ENCODE measurements at places on chromosomes 12 and 14. TPM values are rescaled to one million over a fixed set of nuclear protein-coding genes. Genes with fewer than 3 reads are reported as not detected.

CIROP gene
- not detected for polyA plus RNA-seq

LRRC10 gene
- not detected for polyA plus RNA-seq

TRIM9 gene
- polyA plus RNA-seq = 0.43 TPM

MYL2 gene
- polyA plus RNA-seq = not detected

GAS2L3 gene
- not detected for polyA plus RNA-seq

DNA sequence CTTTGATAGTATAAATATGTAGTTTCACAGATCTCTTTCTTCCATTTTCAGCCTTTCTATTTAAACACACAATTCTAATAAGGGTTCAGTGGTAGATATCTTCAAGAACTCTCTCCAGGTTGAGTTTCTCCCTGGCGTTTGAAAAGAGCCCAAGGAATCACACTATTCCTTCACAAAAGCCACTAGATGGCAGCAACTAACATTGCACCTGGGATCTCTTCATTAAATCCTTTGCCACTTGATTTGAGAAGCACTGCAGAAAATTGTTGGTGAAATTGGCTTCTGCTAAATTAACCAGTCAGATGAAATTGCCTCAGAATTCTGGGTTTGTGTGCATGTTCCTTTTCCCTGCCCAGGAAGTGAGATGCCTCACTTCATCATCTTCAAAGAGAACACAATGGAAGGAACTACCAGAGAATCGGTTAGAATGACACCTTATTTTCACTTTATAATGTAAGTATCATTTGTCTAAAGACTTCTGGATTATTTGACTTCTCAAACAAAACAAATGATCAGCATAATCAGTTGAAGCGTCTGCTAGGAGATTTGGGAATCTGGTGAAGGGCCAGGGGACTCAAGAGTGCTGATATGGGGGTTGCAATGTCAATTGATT lies 6.8 kb downstream of the CCDC198 start:
- no peak overlapping the region for H3K4me3 ChIP-seq
- H3K27ac ChIP-seq = no peak overlapping the region
- no peaks in the 10 kb centered on the region for H3K4me1 ChIP-seq
- H3K36me3 ChIP-seq = no peaks in the 10 kb centered on the region

- no peak overlapping the region for H3K4me3 ChIP-seq
- H3K27ac ChIP-seq = no peak overlapping the region
- H3K36me3 ChIP-seq = no peaks in the 10 kb centered on the region
- H3K27me3 ChIP-seq = peaks cover 1% of the 10 kb centered on the region
- DNase-seq = no peak
These were observed 29.4 kb upstream of the SNRPF start for GRCh38 chr12:95829395-95829794.

DNA sequence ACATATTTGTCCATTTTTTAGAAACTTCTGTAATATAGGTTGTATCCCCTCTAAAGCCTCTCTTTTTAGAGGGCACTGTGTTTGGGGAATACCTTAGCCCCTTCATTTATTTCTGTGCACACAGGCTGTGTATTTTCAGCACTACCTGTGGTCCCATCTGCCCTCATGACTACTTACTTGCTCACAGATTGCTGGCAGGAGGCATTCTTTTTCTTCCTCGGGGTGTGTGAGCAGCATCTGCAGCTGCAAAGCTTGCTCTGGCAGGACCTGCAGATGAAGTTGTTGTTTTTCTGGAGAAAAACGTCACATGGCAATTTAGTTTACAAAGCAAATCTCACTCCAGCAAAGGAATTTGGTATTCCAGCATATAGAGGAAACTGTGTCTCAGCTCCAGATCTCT lies 24.3 kb downstream of the ANG start:
- peaks cover 2% of the 10 kb centered on the region for H3K27me3 ChIP-seq
- no peak for DNase-seq
- H3K4me1 ChIP-seq = peaks cover 7% of the 10 kb centered on the region
- no peak overlapping the region for H3K27ac ChIP-seq
- no peak overlapping the region for H3K4me3 ChIP-seq

DNA sequence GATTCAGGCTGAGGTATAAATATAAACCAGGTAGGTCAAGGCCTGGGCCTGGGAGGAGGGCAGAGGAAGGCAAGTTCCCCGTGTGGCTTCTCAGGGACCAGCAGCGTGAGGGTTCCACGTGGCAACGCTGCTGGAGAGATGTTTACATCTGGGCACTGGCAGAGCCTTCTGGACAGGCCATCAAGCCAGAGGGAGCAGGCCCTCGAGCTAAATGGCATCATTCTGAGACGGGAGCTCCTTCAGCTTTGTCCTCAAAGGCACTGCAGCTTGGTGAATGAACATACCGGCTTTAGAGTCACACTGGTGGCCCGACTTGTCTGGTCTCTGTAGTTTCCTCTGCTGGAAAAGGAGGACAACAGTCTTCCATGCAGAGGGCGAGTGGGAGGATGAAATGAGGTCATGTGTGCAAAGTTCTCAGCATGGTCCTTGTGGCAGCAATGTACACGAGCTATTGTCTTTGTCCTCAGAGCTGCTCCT lies 231.3 kb downstream of the ZFP36L1 start:
- H3K36me3 ChIP-seq = no peaks in the 10 kb centered on the region
- H3K27me3 ChIP-seq = no peaks in the 10 kb centered on the region
- H3K27ac ChIP-seq = no peak overlapping the region
- DNase-seq = no peak
- peaks cover 59% of the 10 kb centered on the region for H3K4me1 ChIP-seq
- H3K4me3 ChIP-seq = no peak overlapping the region

- no peak overlapping the region for H3K27ac ChIP-seq
- DNase-seq = no peak
- no peaks in the 10 kb centered on the region for H3K36me3 ChIP-seq
- H3K4me3 ChIP-seq = no peak overlapping the region
These were observed 120.8 kb downstream of the GLT1D1 start for GRCh38 chr12:128973883-128974681.

DNA sequence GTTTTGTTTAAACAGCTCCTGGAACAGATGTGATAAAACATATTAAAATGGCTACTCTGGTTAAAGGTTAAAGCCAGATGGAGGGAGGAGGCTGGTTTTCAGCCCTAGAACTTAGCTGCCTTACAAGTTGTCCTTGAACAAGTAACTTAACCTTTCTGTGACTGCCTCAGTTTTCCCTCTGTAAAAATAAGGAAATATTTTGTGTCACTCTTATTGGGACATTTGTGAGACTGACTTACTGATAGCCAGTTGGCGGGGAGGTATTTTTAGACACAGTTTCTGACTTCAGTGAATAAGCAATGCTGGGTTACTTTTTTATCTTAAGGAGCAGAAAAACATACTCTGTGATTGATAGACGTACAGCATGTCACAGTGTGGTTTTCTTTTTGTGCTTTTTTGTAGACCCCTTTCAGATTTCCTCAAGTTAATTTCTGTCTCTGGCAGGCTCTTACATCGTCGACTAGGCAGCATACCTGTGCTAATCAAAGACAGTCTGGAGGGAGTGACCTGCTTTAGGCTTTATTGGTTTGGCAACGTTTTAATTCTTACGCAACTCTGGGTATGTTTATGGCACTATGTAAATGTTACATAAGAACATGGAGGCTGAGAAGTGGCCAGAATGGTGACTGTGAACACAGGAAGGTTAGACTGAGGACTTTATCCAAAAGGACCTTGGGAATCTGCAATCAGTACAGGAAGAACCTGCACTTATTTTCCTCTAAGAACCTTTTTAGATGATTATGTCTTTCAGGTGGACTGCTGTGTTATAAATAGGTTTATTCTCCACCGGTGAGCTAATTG lies 3.3 kb downstream of the ACVR1B start:
- H3K27ac ChIP-seq = peak overlapping the region; percentile 75
- no peak for DNase-seq
- no peaks in the 10 kb centered on the region for H3K36me3 ChIP-seq
- peaks cover 60% of the 10 kb centered on the region for H3K4me1 ChIP-seq

DNA sequence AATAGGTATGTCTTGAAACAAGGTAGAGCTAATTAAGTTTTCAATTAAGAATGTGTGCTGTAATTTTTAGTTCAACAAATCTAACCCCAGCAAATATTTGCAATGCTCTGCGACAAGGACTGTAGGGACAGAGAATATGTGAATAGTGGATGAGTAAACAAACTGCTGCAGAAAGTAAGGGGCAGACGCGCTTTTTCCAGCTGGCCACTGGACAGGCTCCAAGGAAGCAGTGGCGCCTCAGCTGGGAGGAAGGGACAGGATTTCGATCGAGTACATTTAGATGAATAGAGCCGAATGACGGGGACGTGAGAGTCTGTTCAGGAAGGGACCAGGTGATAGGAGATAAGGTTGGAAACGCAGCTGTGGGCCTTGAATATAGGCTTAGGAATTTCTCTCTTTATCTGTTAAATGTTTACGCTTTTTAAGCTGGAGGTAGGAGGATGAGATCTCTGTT lies 69.3 kb downstream of the ELK3 start:
- DNase-seq = no peak
- no peak overlapping the region for H3K4me3 ChIP-seq
- peaks cover 6% of the 10 kb centered on the region for H3K4me1 ChIP-seq
- peaks cover 78% of the 10 kb centered on the region for H3K36me3 ChIP-seq

DNA sequence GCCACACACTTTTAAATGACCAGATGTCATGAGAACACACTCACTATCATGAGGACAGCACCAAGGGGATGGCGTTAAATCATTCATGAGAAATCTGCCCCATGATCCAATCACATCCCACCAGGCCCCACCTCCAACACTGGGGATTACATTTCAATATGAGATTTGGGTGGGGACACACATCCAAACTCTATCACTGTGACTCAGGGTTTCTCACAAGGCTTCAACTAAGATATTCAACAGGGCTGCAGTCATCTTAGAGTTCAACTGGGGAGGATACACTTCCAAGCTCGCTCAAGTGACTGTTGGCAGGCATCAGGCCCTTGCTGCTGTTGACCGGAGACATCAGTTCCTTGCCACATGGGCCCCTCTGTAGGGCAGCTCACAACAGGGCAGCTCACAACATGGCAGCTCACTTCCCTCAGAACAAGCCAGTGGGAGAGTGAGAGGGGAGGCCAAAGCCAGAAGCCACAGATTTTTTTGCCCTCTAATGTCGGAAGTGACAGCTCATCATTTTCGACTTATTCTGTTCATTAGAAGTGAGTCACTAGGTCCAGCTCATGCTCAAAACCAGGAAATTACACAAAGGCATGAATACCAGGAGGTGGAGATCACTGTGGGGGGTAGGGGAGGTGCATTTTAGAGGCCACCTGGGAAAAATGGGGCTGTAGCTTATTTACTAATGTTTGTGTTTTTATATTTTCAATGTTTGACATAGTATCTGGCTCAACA lies 50.8 kb upstream of the PTHLH start:
- H3K27me3 ChIP-seq = peaks cover 23% of the 10 kb centered on the region
- no peak for DNase-seq
- no peaks in the 10 kb centered on the region for H3K4me1 ChIP-seq
- H3K36me3 ChIP-seq = no peaks in the 10 kb centered on the region
- no peak overlapping the region for H3K27ac ChIP-seq

DNA sequence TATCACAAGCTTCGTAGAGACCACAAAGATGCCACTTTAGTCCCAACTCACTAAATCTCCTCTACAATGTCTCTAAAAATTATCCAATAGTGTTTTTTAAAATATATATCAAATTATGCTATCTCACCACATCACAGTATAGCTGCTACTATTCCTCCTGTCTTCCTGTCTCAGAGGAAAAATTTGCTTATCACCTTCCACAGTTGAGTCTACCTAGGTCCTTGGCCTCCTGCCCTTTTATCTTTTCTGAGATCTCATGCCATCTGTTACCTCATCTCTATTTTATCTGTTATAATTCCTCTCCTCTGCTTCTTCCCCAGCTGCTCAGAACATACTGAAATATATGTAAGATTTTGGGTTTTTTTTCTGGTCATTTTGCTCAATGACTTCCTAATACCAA lies 568.2 kb downstream of the DIO2 start:
- no peaks in the 10 kb centered on the region for H3K4me1 ChIP-seq
- H3K27ac ChIP-seq = no peak overlapping the region
- DNase-seq = no peak
- no peaks in the 10 kb centered on the region for H3K27me3 ChIP-seq

DNA sequence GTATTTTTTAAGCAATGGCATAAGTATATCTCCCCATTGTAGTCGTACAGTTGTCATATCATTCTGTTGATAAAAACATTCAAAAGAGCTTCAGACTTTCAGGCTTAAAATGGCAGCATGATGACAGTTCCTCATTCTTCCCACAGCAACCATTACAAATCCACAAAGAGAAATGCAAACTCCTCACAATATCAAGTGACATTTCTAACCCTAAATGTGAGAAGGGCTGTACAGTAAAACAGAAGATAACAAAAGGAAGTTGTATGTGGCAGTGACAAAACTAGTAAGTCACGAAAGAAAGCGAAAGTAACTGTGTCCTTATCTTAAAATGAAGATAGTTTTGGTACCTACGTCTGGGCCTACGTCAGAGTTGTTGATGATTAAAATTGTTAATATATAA lies 46.7 kb downstream of the GXYLT1 start:
- peaks cover 13% of the 10 kb centered on the region for H3K4me1 ChIP-seq
- no peaks in the 10 kb centered on the region for H3K27me3 ChIP-seq
- peaks cover 13% of the 10 kb centered on the region for H3K36me3 ChIP-seq

GRCh38 chr12:58961906-58962305 lies 41.6 kb upstream of the LRIG3 start:
- no peak overlapping the region for H3K4me3 ChIP-seq
- DNase-seq = no peak
- H3K4me1 ChIP-seq = no peaks in the 10 kb centered on the region

DNA sequence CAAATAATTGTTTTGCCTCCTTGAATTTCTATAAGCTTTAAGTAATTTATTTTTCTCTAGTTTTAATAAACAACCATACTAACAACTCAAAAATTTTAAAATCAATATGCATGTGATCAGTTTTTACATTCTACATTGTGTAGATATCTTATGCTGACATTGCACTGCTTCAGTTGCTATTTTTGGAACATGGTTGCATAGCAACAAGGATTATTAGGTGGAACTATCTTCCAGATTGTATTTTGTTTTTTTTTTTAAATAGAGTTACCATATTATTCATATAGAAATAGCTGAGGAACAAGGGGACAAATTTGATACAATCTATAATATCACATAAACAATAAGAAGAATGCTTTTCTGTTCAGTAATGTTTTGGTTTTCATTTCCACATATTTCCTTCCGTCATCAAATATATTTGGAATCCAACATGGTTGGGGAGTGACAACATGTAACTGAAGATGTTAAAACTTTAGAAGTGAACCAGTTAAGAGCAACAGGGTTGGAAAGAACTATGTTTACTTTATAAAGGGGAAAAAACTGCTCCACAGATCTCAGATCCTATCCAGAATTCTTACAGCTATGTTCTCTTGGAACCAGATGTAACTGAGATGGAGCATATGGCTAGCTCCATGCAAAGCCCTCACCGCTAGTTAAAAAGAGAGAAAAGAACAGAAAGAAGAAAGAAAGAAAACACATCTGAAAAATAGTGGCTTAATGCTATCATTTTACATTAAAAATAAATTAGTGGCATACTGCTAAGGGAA lies 235.5 kb downstream of the NELL2 start:
- H3K36me3 ChIP-seq = peaks cover 20% of the 10 kb centered on the region
- H3K4me3 ChIP-seq = no peak overlapping the region
- DNase-seq = no peak
- H3K4me1 ChIP-seq = peaks cover 31% of the 10 kb centered on the region

GRCh38 chr12:99232324-99232723 lies 415.2 kb upstream of the GARIN6 start:
- H3K27me3 ChIP-seq = no peaks in the 10 kb centered on the region
- no peak for DNase-seq
- no peaks in the 10 kb centered on the region for H3K4me1 ChIP-seq
- H3K4me3 ChIP-seq = no peak overlapping the region
- H3K27ac ChIP-seq = no peak overlapping the region

- no peak overlapping the region for H3K27ac ChIP-seq
- H3K4me1 ChIP-seq = no peaks in the 10 kb centered on the region
- H3K36me3 ChIP-seq = no peaks in the 10 kb centered on the region
These were observed 21.4 kb upstream of the CLMN start for GRCh38 chr14:95341115-95341514.

All from naive thymus-derived CD8-positive, alpha-beta T cell (primary cell).